ENCODE measurements at places on chromosomes 11 and 22.
A peak's percentile ranks its signal among the peaks of the same experiment; 100 is the strongest.

DNA sequence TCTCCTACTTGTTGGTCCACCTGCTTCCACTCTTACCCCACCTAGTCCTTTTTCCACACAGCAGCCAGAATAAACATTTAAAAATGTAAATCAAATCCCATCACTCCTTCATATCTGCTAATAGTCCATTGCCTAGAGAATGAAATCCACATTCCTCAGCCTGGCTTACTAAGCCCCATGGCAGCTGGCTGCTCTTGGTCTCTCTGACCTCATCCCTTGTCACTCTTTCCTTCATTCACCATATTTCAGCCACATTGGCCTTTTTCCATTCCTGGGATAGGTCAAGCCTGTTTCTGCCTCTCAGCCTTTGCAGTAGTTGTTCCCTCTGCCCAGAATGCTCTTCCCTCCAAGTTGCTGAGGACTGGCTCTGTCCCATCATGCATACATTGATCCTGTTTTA, 512.8 kb downstream of the INSC start:
- no peak for DNase-seq

DNA sequence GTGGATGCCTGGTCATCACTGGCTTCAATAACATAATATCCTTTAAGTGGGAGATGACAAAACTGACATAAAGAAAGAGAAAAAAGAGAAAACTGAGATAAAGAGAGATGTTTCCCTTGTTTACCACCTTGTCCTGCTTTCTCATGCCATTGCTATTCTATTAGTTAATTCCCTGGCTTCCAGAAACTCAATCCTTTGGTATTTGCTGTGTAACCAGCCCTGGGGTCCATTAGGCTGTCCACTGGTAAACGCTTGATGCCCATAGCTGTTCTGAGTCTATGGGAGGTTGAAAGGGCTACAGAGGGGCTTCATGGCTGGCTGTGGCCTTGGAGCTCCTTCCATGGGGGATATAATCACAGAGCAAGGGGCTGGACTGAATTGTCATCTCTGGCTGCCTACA, 243.4 kb upstream of the PLET1 start:
- no peak for DNase-seq

DNA sequence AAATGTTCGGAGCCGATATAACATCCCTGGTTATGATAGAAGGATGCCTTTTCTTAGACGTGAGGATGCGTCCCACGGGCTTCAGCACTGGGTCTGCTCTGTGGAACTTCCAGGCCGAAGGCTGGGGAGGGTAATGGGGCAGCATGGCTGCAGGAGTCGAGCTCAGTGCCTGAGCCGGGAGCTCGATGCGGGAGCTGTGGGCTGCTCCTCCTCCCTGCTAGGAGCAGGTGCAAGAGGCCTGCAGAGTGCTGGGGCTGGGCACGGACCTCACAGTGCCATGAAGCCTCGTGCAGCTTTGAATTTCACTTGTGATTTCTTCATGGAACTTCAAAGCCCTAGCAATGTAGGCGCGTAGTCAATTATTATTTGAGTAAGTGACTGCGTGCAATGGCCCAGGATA, 6.0 kb downstream of the TUBA8 start:
- DNase-seq, result no peak

- DNase-seq, result no peak
These were observed 3.1 kb upstream of the GLYAT start for GRCh38 chr11:58734681-58735490.

DNA sequence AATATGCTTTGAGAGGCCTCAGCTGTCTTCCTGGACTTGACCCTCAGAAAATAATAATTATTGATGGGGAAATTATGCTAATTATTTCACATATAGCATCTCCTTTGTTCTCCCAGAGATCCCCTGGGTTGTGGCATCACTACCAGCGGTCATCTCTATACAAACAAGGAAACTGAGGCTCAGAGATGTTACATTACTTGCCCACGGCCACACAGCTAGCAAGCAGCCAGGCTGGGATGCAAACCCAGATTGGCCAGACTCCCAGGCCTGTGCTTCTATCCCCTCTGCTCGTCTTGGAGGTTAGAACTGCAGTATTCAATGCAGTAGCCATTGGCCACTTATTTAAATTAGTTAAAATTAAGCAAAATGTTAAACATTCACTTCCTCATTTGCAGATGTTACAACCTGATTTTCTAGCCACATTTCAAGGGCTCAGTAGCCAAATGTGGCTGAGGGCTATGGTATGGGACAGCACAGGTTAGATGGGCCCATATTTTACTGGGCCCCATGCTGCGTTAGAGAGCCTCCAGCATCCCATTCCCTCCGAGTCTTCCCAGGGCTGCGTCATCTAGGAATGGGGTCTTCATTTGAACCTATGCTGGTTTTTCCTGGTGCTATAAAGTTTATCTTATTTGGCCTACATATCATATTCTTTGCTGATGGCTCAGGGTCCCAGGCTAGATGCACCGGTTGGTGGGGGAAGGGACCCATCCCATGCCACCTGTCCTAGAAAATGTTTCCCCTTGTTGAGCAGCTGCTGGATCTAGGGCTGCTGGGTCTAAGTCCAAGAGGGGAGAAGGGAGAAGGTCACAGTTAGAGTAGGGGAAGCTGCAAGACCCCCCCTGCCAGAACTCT, 2.2 kb downstream of the SLC35C1 start:
- peak; percentile 7 for DNase-seq

DNA sequence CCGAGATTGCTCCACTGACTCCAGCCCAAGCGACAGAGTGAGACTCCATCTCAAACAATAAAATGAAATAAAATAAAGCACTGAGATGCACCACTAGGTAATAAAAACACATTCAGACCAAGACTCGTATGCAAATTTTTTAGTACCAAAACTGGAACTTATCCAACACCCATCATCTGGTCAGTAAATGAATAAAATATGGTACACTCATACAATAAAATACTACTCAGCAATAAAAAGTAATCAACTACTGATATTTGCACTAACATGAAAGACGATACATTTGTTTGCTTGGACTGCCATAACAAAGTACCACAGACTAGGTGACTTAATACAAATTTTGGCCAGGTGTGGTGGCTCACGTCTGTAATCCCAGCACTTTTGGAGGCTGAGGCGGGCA, 17.8 kb upstream of the POLD3 start:
- DNase-seq, result no peak

DNA sequence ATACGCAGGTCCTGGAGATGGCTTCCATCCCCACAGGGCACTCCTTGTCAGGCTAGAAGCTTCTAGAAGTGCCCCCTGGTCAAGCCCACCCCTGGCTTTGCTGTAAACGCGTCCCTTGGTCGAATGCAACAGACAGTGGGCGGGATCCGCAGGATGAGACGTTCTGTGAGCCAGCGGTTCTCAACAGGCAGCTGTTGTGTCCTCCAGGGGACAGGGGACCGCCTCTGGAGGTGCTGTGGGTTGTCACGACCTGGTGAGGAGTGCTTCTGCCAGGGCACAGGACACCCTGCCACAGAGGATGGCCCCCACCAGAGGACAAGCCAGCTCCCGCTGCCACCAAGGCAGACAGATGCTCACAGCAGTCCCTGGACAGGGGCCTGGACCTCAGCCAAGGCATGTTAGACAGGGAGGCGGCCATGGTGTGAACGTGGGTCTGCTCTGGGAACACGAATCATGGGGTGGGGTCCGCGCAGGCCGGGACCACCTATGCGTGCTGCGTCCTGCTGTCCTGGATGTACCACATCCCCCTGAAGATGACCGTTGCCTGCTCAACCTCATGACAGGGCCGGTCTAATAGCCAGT, 11.7 kb downstream of the CRELD2 start:
- no peak for DNase-seq

DNA sequence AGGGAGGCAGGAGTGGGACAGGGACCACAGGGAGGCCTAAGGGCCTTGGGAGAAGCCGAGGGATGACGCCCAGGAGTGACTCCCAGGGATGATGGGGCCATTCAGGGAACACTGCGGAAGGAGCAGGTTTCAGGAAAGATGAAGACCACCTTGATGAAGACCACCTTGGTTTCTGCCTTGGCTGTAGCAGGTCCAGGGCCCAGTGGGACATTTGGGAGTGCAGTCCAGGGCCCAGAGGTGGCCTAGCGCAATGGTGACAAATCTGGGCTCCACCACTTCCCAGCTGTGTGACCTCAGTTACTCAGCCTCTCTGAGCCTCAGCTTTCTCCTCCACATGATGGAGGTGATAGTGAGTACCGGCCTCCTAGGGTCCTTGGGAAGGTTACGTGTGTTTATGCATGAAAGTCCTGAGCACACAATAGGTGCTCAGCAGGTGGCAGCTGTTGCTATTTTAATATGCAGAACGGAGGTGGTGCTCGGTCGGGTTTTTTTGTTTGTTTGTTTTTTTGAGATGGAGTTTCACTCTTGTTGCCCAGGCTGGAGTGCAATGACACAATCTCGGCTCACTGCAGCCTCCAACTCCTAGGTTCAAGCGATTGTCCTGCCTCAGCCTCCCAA, 770 bp downstream of the TSGA10IP start:
- DNase-seq, result no peak

- DNase-seq, result no peak
These were observed 218.8 kb downstream of the HIPK3 start for GRCh38 chr11:33475993-33476392.

- no peak for DNase-seq
These were observed 13.3 kb upstream of the SERPINH1 start for GRCh38 chr11:75548595-75549272.

GRCh38 chr11:122141725-122142124, 25.7 kb upstream of the BLID start:
- no peak for DNase-seq

- no peak for DNase-seq
These were observed 42.3 kb upstream of the DDI1 start for GRCh38 chr11:103994094-103994493.

All from suppressor macrophage (primary cell).